Kasumi-1 (cell line): ENCODE measurements at places on chromosomes 4 and X.

DNA sequence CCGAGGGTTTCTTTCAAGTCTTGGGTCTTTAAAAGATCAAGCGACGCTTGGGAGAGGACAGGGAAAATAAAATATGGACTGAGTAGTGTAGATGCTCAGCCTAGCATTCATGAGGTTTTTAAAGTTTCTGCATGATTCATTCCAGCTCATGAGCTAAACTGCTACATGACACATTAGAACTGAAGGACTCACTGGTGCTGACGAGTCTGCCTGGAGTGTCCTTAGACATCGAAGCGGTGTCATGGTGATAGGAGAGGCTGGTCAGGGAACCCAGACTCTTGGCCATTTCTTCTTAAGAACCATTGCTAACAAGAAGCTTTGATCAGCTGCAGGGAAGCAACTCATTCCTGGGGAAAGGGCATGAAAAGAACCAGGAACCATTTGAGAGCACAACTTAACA, 158.6 kb downstream of the TRIML1 start:
- DNase-seq, result no peak

GRCh38 chr4:40601641-40602040, 28.0 kb downstream of the RBM47 start:
- peak; percentile 66 for DNase-seq

DNA sequence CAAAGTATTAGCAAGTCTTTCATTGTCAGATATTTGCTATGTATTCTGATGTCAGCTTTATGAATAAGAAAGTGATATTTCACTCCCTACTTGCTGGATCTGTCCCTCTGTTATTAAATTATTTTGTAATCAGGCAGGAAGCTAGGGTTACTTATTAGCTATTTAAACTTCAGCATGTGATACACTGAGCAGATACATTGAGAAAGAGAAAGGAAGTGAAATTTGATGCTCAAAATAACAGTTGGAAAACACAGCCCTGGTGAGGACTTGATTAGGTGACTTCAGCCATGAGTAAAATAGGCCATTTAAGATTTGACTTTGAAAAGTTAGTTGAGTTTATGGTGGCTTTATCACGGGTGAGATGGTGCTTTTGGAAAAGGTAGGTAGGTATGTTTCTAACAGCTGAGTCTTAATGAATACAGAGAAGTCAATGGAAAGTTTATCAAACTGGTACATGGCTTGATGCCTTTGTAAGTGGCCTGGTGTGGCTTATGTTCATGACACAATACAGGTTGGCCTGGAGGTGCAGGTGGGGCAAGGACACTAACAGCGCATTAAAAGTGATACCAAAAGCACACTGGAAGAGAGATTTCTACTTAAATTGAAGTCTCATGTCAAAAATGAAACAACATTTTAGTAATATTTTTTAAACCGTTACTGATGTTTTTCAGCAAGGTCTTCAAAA, 321.2 kb upstream of the SPOCK3 start:
- no peak for DNase-seq

DNA sequence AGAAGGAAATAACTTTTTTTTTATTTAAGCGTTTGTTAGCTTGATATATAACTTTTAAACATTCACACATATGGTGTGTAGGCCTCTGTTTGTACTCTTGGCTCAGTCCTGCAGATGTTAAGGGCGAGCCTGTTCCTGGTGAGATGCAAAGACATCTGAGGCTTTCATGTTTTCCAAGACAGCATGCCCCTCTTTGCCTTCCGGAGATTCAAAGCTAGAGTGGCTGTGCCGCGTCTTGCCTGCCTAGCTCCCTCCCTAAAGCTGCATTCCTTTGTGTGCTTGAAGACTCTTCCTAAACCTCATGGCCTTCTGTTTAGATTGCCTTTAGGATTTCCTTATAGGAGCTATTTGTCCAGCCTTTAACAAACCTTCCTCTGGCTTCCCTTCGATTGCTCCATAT, 67.1 kb downstream of the MID1IP1 start:
- no peak for DNase-seq

- no peak for DNase-seq
Measured at GRCh38 chr4:101599620-101600019, 190.9 kb upstream of the BANK1 start.

- DNase-seq, result no peak
Measured at GRCh38 chr4:150211799-150212445, 133.7 kb downstream of the DCLK2 start.

GRCh38 chr4:17092736-17093437, 194.4 kb upstream of the LDB2 start:
- DNase-seq, result no peak

DNA sequence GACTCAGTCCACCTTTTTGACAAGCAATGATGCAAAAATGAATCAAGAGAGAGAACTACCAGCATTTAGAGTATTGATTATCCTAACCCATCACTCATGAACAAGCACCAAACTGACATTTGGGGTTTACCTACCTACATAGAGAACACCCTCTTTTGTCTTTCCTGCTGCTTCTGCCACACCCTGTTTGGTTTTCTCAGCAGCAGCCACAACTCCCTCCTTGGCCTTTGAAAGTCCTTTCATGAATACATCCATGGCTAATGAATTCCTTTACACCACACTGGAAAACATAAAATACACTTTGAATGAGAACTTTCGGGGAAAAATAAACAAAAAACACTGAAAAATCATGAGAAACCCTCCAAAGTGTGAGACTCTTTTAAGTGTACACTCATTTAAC, 1.5 kb downstream of the SNCA start:
- no peak for DNase-seq

- no peak for DNase-seq
Measured at GRCh38 chr4:2797545-2798305, 4.8 kb downstream of the SH3BP2 start.

- DNase-seq, result peak; percentile 61
Measured at GRCh38 chrX:74535408-74536151, 78.8 kb downstream of the RLIM start.

DNA sequence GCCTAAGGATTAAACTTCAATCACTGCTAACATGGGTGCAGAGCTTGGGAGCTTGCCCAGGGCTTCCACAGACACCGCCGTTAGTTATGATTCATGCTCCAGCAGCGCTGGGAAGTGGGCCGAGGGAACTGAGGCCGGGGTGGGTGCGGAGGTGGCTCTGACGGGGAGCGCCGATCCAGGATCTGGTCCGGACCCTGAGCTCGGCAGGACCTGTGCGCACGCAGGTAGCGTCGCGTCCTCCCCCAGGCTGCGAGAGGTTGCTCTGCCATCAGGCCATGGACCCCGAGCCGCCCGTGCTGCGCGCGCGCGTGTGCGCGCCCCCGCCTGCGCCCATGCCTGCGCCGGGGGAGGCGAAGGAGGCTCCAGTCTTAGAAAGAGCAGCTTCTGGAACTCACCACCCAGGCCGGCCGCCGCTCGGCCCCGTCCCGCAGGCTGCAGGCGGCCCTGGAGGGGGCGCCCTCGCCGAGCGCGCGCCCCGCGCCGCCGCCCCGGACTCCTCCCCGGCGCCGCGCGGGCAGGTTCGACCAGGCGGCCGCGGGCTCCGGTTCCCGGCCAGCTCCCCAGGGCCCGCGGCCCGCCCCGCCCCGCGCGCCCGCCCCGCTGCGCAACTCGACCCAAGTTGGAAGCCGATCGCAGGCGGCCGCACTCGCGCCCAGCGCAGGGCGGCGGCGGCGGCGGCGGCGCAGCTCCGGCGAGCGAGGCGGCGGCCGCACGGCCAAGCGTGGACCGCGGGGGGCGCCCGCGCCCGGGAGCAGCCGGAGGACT, 732 bp upstream of the ADRA2C start:
- peak; percentile 35 for DNase-seq
